ENCODE measurements at places on chromosomes 4 and X.

DNA sequence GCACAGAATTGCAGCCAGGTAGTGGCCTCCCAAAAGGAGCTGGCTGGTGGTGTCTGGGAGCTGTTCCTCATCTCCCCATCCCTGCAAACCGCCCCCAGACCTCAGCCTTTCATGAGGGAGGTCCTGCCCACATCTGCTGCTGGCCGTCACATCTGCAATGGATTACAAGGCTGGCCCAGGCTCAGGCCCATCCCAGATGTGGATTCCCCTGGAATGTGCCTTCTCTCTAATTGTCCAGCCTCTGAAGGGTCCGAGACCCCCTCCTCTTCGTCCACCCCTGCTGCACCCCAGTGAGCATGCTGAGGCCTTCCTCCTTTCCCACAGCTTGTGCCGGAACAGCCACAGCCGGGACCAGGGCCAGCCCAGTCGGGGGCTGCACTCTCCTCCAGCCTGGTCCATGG, 115.0 kb upstream of the NALF2 start:
- no peak for DNase-seq

DNA sequence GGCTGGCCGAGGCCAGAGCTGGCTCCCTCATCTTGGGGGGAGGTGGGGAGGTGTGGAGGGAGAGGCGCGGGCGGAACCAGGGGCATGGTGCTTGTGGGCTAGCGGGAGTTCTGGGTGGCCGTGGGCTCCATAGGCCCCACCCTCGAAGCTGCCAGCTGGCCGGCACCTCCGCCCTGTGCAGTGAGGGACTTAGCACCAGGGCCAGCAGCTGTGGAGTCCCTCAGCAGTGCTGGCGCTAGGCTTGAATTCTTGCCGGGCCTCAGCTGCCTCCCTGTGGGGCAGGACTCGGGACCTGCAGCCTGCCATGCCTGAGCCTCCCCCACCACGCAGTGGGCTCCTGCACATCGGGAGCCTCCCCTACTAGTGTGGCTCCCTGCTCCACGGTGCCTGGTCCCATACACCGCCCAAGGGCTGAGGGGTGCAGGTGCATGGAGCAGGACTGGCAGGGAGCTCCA, 603.3 kb downstream of the PCDH18 start:
- DNase-seq, result no peak

GRCh38 chrX:71913156-71913950, 2.7 kb downstream of the NHSL2 start:
- DNase-seq, result no peak

DNA sequence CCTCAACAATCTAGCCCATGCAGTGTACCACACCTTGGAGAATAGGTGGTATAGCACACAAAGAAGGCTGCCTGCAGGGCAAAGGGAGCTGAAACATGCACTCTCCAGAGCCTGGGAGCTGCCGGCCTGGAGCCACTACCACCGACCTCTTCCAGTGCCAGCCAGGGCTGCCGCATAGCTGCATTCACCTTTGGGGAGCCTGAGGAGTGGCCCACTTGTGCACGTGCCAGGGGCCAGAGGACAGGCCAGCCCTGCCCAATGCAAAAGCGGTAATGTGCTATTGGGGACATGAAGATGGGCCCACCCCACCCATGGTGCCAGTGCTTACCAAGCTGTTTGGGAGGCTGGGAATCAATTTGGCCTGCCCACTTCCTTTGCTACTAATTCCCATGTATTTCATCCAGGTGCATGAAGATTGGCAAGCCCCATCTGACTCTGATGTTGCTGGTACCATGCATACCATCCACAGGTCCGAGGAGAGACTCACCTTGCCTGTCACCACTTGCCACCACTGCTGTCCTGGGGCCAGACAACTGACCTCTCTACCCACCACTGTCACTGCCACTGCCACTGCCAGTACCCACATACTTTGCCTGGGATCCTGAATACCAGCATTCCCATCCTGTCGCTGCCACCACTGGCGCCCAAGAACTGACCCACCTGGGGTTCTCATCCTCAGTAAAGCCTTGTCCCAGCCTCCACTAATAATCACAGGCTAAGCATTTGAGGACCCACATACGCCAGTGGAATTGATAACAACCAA, 506.9 kb downstream of the MAGEB5 start:
- DNase-seq, result no peak

- DNase-seq, result no peak
Measured at GRCh38 chr4:162469977-162470376, 306.2 kb upstream of the FSTL5 start.

- no peak for DNase-seq
Measured at GRCh38 chr4:3287972-3288570, 4.8 kb upstream of the RGS12 start.

- DNase-seq, result no peak
Measured at GRCh38 chr4:37891260-37892159, 626 bp downstream of the TBC1D1 start.

- DNase-seq, result no peak
Measured at GRCh38 chrX:93673056-93673868, at the start of gene NAP1L3. NAP1L3 (minus strand) TSS chrX:93673578; CDS start chrX:93673304, 274 bp downstream.

GRCh38 chr4:113057891-113058290, 8.4 kb downstream of the ANK2 start:
- DNase-seq, result no peak

GRCh38 chr4:105490523-105490922, 16.7 kb upstream of the PPA2 start:
- no peak for DNase-seq

DNA sequence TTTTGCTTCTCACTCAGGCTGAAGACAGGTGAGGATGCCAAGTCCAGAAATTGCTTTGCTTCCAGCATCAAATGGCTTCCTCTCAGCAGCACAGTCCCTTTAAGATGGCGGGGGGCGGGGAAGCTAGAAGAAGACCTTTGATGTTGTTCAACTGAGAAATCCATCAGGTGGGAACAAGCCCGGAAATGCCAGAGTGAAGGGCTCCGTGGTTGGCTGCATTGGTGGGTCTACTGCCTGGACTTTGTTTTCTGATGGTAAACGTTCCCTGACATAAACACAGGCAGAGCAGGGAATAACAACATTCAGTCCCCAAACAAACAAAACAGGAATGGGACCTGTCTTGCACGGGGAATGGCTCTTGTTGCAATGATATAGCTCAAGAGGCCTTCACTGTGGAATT, 37.3 kb downstream of the APLN start:
- no peak for DNase-seq

DNA sequence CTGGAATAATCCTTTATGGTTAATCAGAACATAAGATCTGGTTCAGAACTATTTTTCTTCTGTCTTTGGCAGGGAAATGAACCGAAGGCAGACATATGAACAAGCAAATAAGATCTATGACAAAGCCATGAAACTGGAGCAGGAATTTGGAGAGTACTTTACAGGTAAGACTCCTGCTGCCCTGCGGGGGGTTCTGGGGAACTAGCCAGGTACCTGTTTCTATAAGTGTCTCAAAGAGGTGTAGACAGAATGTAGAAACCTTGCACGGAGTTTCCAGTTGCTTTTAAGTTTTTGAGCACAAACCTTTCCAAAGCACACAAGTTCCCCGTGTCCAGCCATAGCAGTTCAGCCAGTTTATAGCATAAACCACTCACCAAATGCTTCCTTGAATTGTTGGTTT, 56.2 kb downstream of the DLG3 start:
- no peak for DNase-seq

DNA sequence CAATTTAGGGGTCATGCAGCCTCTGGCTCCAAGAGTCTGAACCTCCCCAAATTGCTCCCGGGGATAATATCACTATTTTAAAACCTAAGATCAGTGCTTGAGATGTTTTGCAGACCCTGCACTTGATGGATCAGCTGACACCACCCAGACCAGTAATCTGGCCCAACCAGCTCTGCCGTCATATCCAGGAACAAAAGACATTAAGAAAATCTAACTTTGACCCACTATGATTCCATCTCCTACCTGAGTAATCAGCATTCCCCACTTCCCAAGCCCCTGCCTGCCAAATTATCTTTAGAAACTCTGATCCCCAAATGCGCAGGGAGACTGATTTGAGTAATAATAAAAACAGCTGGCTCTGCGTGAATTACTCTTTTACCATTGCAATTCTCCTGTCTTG, 34.4 kb upstream of the CCNG2 start:
- no peak for DNase-seq

- no peak for DNase-seq
Measured at GRCh38 chr4:12260453-12260852, 831.8 kb upstream of the HS3ST1 start.

DNA sequence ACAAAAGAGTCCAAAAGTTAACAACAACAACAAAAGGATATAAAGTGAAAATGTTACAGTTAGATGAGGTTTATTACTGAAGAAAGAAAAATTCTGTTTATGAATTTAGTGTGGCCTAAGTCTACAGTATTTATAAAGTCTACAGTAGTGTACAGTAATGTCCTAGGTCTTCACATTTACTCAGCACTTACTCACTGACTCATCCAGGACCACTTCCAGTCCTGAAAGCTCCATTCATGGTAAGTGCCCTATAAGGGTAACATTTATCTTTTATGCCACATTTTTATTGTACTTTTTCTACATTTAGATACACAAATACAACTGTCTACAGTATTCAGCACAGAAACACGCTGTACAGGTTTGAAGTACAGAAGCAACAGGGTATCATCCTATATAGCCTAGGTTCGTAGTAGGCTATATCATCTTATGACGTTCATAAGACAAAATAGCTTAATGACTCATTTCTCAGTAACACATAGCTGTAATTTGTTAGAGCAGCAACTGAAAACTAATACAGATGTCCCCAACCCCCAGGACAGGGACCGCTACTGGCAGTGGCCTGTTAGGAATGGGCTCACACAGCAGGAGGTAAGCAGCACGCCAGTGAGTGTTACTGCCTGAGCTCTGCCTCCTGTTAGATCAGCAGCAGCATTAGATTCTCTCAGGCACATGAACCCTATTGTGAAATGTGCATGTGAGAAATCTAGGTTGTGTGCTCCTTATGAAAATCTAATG, 61.3 kb downstream of the CENPC start:
- no peak for DNase-seq

- DNase-seq, result no peak
Measured at GRCh38 chr4:138689593-138689992, 326.0 kb upstream of the NOCT start.

DNA sequence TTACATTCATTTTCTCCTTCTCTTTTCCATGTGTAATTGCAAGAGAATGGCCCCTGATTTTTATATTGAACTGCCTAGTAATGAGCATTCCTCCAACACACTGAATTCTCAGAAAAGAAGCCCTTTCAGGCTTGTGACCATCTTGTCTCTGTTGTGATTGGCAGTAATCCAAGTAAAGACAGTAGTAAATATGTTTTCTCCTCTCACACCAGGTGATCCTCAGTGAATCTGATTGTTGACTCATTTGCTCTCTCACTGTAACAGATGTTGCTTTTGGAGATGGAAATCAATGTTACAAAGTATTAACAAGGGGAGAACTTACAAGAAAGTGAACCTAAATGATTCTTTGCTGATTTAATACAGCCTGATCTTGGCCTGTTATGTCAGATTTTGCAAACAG, 271.0 kb downstream of the AFF2 start:
- DNase-seq, result no peak

GRCh38 chr4:182212211-182212761, 30.9 kb upstream of the TENM3 start:
- no peak for DNase-seq

DNA sequence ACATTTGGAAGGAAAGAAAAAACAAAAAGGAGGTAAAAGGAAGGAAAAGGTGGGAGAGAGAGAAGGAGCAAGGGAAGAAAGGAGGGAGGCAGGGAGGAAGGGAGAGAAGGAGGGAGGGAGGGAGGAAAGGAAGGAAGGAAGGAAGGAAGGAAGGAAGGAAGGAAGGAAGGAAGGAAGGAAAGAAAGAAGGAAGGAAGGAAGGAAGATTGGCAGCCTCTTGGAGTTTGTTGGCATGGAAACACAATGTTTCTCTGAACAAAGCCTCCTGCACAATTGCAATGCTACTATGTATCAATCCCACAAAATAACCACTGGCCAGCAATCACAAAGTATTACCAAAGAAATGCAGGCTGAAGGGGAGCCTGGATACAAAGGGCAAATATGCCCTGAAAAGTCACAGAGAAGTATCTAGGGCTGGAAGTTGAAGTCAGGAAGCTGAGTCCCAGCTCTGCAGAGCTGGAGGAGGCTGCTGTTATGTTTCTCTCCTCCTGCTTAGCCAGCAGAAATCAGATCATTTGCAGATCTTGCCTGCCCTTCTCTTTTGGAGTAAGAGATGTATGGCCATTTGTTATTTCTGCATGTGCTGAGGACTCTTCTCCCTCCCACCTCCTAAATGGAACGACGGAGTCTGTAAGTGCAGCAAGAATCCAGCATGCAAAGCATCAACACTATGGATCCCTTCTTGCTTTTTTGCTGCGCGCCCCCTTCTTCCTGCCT, 195.9 kb upstream of the LDB2 start:
- DNase-seq, result no peak

- no peak for DNase-seq
Measured at GRCh38 chrX:46576458-46576857, 2.9 kb downstream of the CHST7 start.

DNA sequence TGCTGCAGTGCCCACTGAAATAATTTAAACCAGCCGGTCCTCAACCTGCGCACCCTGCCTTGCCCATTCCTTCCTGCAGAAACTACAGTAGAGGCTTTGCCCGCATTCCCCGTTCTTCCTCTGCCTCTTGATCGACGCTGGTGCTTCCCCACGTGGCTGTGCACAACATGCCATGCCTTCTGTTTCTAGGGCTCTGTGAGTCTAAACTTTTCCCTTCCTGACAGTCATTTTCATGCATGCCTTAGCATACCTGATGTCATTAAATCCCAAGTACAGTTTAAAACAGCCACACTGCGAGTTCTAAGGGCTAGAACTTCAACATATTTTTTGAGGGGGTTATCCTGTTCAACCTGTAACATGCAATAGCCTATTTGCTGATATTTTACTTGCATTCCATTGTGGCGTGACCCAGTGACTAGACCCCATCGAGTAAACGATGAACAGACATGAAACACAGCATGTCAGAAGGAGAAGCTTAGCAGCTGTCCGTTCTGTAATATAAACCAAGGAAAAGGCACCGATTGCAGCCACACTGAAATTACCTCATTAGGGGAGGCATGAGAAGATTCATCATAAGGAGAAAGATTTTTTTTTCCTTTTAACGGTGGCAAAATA, 232.5 kb downstream of the ARHGAP10 start:
- no peak for DNase-seq

- no peak for DNase-seq
Measured at GRCh38 chr4:73929278-73929677, 52.5 kb downstream of the PF4 start.

- no peak for DNase-seq
Measured at GRCh38 chr4:47692691-47693090, 145.2 kb downstream of the CORIN start.

DNA sequence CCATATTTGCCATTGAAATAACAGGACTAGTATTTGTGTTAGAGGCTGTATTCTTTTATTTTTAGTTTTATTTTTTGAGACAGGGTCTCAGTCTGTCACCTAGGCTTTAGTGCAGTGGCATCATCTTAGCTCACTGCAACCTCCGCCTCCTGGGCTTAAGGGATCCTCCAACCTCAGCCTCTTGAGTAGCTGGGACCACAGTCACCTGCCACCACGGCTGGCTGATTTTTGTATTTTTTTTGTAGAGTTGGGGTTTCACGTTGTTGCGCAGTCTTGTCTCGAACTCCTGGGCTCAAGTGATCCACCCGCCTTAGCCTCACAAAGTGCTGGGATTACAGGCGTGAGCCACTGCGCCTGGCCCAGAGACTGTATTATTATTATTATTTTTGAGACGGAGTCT, 15.3 kb downstream of the TMEM131L start:
- DNase-seq, result no peak
